Epithelial cell of esophagus (primary cell): ENCODE measurements at places on chromosomes 12 and 14.
A peak's percentile ranks its signal among the peaks of the same experiment; 100 is the strongest.

- no peak for DNase-seq
Observed at GRCh38 chr14:29126361-29126760, 359.8 kb downstream of the FOXG1 start.

GRCh38 chr12:43277651-43278540 is 274.1 kb downstream of the ADAMTS20 start:
- peak; percentile 90 for DNase-seq

DNA sequence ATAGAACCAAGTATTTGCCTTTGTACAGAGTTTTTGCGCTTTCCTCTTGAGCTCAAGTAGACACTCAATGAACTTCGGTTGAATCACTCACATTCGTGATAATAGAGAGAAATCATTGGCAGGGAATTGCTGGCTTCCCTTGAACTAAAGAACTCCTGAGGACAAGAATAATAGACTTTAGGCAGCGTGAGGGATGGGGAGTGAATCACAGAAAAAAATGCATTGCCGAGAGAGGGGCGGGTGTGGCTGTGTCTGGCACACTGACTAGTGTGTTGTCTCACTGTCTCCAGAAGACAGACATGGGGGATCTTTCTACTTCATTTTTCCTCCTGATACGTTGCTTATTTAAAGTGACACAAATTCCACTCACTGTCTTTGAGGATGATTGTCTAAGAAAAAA is 805.2 kb downstream of the BCL11B start:
- peak; percentile 81 for DNase-seq

DNA sequence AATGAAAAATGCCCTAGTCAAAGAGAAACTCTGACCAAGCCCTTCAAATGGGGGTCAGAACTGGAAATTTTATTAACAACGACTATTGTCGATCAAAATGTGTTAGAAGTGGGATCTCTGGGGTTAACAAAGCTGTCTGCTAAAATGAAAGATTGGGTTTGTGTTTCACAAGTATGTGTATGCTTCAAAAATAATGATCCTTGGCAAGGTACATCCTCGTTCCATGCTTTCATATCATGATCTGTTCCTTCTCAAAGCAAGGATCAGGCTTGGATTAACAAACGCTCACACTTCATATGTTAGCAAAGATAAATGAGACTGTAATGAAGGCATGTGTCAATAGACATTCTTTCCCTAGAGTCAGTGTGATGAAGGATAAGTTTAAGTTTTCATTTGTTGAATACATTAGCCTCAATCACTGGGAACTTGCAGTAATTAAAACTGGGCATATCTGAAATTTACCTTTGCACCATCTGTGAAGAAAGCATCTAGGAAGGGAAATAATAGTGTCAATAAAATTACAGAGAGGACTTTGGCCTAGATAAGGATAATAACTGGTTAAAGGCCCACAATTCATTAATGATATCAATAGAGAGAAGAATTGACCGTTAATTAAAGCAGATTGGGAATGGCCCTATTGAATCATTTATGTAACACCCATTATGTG is 91.8 kb downstream of the RIN3 start:
- DNase-seq = no peak

- no peak for DNase-seq
Observed at GRCh38 chr14:68386950-68387779, 405.7 kb downstream of the ZFP36L1 start.

GRCh38 chr14:64727551-64728071 is 23.4 kb downstream of the PLEKHG3 start:
- no peak for DNase-seq

GRCh38 chr12:46998811-46999368 is 80.5 kb upstream of the PCED1B start:
- peak; percentile 75 for DNase-seq

DNA sequence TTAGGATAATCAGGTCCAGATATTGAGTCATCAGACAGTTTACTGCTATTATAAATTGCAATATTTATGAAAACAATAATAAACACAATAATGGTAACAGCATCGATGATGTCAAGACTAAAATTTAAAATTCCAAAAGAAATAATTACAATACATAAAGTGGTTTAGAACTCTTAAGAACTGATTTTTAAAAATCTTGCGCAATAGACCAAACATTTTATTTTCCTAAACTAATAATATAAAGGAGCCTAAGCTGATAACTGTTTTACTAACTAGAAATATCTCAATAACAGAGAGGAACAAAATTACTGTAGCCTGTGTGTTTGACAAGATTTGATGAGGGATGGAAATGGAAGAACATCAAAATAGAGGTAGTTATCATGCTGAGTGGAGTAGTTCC is 93.9 kb upstream of the TRHDE start:
- no peak for DNase-seq

DNA sequence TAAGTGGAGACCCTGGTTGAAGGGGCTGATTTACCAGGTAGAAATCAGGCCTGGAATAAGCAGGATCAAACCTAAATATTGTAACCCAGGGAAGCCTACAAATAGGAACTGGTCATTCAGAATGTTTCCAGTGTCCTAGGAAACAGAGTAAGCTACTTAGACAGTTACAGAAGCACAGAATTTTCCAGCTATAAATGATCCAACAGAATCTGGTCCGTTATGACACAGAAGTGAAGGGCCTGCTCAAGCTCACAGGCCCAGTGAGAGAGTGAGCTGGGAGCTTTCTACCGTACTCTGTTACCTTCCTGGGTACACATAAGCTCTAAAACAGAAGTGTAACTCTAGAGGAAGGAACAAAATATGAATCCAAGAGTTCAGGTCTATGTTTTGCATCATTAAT is 119.1 kb downstream of the TTC7B start:
- no peak for DNase-seq

- DNase-seq = no peak
Observed at GRCh38 chr12:24777359-24777758, 171.5 kb downstream of the BCAT1 start.

DNA sequence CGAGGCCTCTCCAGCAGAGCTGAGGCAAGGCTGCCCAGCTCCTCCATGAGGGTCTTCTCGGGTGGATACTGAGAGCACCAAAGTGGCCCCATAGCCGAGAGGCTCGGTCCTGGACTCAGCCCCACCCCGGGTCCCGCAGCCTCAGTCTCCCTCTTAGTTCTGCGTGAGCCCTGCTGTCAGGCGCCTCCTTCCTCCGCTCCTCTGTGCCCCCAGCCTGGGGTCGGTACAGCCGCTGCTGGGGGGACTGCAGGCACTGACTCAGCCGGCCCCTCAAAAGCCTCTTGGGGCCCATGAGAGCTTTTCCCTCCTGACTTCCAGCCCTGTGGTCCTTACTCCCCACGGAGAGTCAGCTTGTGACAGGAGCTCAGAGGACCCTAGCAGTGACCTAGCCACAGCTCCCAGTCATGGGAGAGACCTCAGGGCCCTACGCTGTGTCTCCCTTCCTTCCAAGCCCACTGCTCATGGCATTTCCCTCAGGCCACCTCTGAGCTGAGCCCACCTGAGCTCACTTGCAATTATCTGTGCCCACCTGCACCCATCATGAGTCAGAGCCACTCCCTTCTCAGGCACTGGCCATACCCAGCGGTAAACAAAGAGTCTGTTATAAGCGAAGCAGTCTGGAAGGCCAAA is 295.0 kb upstream of the RTL1 start:
- no peak for DNase-seq

DNA sequence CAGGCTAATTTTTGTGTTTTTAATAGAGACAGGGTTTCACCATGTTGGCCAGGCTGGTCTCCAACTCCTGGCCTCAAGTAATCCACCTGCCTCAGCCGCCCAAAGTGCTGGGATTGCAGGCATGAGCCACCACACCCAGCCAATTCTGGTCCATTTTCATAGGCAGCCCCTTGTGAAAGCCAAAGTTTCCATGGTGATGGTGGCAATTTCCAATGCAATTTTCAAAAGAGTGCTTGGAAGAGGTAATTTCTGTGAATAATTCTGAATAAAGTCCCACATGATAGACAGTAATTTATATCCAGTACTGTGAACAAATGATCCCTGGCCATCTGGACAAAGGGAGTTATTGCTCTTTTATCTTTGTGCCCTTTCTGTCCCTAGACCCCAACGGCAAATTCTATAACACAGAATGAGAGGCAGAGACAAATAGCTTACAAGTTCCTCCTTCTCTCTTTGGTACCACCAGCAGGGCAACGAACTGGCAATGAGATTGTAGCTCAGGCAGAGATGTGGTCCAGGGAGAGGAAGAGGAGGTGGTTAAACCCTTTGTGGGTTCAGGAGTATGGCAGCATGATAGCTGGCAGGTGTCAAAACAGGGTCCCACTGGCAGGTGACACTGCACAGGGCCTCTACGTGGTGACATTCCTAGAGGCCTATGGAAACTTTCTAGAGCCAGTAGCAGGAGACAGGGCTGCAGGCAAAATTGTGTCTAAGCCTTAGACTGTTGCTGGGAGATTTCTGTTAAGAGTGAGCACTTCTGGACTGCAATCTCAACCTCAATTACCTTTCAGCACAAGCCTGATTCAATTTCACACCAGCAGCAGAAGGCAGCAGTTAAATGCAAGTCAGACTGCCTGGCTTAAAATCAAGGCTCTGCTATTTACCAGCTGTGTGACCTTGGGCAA is 46.5 kb downstream of the NT5DC3 start:
- no peak for DNase-seq

- no peak for DNase-seq
Observed at GRCh38 chr12:132550014-132550802, 60.2 kb downstream of the LRCOL1 start.

- DNase-seq = no peak
Observed at GRCh38 chr14:49622022-49622607, 1.5 kb downstream of the MGAT2 start.

- no peak for DNase-seq
Observed at GRCh38 chr14:70780396-70781075, 28.8 kb downstream of the MAP3K9 start.

DNA sequence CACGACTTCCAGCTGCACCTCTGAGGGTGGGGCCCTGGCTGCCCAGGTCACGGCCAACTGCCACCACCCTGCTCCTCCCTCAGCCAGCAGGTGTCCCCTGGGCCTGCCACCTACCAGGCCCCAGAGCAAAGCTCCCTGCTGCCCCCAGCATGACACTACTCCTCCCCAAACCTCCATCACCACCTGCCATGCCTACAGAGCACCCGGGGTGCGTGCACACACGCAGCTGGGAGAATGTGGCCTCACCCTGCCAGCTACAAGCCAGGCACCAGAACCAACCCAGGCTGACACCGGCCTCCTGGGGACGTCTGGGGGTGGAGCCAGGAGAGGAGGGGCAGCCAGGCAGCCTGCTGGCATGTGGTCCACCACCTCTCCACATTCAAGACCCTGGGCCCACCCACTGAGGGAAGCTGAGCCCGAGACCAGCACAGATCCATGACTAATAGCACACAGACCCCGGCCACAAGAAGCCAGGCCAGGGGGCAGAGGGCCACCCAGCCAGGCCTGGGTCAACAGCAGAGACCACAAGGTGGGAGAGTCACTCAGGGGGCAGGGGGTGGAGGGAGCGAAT is 3.4 kb downstream of the JAG2 start:
- DNase-seq = peak; percentile 23

- peak; percentile 80 for DNase-seq
Observed at GRCh38 chr14:61388173-61388975, 67.0 kb downstream of the PRKCH start.

DNA sequence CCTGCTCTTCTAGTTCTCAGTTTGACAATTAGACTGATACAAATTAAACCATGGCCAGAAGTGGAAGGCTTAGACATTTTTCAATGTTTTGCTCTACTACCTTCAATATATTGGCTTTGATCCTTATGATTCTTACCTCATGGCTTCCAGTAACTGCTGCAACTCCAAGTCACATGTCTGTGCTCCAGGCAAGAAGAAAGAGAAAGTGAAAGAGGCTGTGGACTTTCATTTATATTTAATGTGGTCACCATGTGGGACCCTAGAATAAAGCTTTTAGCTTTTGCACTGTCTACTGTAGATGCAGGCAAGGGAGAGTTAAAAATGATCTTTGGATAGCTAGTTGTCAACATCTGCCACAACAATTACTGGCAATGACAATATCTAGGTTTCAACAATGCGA is 214.3 kb upstream of the PDE3A start:
- DNase-seq = no peak

- DNase-seq = peak; percentile 24
Observed at GRCh38 chr12:28770322-28770721, 378.8 kb upstream of the FAR2 start.

GRCh38 chr12:26989873-26990272 is 24.3 kb downstream of the TM7SF3 start:
- DNase-seq = no peak

DNA sequence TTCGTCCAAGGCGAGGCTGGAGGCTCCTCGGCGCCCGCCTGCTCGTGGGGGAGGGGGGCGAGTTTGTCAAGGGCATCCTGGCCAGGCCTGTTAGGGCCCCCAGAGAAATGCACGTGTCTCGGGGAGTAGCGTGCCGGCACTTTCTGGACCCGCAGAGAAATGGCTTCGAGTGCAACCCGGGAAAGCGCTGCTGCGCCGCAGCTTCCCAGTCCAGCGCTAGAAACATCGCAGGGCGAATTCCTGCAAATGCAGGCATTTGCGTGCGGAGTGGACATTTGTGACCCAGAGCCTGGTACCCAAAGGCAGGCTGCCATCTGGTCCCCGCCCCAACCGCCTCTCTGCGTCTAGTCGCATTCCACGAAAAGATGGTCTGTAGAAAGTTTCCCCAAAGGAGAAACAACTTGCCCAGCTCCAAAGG is 756 bp downstream of the LGR5 start:
- peak; percentile 2 for DNase-seq

DNA sequence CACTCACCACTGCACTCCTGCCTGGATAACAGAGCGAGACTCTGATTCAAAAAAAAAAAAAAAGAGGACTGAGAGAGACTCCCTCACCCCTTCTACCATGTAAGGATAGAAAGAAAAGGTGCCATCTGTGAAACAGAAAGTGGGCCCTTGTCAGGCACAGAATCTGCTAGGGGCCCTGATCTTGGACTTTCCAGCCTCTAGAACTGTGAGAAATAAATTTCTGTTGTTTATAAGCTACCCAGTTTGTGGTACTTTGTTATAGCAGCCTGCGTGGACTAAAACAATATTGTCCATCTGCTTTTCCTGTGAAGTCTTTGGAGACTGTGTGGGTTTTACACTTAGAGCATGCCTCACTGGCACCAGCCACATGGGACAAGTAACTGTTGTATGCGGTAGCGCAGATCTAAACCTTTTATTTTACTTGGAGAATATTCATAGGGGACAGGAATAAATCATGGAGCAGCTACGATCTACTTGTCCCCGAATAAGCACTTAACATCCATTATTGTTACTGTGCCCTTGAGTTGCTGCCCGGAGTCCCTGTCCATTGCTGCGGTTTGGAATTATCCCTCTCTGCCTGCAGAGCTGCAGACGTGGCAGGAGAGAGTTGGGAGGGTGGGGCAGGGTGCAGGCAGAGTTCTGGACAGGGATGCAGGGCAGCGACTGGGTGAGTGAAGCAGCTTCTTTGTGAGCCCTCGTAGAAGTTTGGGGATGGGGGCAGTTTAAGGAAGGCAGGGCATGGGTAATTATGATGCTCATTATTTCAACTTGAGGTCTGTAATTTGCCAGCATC is 52.4 kb upstream of the STON2 start:
- no peak for DNase-seq
